ENCODE measurements at places on chromosomes 13 and 19. TPM values are rescaled to one million over a fixed set of nuclear protein-coding genes. Genes with fewer than 3 reads are reported as not detected.

- DNase-seq, result peak; percentile 90
Measured at GRCh38 chr19:53195265-53195903, 2.2 kb upstream of the ZNF665 start.

- no peak for DNase-seq
Measured at GRCh38 chr13:99104396-99104795, 96.3 kb upstream of the UBAC2 start.

- DNase-seq, result no peak
Measured at GRCh38 chr13:50403311-50403710, 388.1 kb downstream of the KCNRG start.

DNA sequence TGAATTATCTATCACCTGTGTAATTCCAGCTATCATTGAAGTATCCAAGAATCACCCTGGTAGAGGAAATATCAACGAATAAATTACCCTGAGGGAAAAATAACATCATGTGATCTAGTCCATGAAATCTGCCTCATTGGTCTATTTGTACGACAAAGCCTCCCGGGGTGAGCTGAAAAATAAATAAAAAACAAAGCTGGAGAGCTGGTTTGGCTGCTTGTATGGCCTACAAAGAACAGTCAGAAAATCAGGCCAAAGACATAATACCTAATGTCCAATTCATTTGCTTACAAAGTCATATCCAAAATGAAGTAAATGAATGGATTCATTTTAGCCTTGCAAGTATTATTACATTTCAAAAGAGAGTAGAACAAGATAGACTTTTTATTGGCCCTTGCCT lies 449.9 kb downstream of the KLF12 start:
- DNase-seq, result no peak

DNA sequence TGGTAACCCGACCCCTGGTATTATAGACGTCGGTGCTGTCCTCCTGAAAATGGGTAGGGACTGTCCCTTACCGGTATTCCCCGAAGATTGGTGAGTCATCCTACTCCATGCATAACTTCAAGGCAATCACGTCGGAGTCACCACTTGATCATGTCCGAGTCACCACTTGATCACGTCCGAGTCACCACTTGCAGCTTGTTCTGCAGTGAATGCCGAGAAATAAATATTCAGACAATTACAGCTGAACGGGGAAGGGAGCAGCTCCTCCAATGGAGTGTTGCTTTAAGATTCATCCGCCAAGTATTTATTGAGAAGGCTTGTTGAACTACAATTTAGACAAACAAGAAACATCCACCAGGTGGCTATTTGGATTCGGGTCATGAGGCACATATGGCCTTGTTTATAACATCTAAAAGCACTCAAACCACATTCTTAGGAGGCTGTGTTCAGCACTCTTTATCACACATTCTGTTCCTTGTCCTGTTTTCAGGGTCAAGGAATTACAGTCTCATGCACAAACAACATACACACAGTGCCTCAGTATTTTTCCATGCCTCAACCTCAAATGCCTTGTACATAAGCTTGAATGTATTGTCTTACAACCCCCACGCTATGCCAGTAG lies 43.1 kb downstream of the ZNF726 start:
- DNase-seq, result no peak

DNA sequence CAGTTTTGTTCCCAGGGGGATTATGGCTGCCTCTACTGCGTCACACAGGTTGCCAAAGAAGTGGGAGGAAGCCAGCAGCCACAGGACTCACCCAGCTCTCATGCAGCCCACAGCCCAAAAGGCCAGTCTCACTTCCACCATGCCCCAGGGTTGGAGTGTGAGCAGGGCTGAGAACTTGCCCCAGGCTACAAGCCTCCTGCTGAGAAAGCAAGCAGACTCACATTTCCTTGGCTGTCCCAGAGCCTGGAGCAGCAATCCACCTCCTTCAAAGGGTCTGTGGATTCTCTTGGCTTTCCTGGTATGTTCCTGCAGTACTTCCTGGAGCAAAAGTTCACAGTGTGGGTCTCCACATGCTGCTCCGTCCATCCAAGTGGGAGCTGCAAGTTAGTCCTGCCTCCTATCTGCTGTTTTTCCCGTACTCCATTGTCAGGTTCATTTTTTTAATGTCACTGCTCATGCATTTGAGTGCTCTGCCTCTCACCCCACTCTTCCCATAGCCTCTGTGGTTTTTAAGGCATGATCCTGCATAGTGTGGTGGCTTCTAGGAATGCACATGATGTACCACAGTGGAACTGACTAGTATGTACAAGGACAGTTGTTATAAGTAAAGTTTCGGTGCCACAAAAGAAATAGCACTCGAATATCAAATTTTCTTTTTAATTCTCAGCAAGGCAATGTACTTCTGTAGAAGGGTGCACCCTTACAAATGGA lies 56.2 kb upstream of the ARHGEF7 start:
- DNase-seq, result no peak

DNA sequence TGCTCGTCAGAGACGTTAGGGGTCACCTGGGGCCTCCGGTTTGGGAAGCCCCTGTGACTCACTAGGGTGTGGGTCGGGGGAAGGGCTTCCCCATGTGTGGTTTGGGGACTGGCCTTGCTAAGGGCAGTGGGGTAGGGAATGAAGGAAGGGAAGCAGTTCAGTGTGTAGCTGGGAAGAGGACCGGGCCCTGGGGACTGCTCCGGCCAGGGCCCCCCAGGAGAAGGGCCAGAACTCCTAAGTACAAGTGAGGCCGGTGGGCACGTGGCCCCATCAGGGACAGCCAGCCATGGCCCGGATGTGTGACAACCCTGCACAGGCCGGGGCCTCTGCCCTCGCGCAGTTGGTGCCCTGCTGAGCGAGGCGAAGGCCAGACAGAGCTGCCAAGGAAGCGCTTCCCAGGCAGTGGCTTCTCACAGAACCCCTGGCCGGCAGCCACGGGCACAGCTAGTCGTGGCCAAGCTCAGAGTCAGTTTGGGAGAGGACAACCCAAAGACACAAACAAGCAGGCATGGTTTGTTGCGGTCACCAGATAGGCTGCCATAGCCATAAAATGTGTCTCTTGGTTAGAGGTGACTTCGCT lies 25.7 kb downstream of the TEX29 start:
- DNase-seq, result no peak

DNA sequence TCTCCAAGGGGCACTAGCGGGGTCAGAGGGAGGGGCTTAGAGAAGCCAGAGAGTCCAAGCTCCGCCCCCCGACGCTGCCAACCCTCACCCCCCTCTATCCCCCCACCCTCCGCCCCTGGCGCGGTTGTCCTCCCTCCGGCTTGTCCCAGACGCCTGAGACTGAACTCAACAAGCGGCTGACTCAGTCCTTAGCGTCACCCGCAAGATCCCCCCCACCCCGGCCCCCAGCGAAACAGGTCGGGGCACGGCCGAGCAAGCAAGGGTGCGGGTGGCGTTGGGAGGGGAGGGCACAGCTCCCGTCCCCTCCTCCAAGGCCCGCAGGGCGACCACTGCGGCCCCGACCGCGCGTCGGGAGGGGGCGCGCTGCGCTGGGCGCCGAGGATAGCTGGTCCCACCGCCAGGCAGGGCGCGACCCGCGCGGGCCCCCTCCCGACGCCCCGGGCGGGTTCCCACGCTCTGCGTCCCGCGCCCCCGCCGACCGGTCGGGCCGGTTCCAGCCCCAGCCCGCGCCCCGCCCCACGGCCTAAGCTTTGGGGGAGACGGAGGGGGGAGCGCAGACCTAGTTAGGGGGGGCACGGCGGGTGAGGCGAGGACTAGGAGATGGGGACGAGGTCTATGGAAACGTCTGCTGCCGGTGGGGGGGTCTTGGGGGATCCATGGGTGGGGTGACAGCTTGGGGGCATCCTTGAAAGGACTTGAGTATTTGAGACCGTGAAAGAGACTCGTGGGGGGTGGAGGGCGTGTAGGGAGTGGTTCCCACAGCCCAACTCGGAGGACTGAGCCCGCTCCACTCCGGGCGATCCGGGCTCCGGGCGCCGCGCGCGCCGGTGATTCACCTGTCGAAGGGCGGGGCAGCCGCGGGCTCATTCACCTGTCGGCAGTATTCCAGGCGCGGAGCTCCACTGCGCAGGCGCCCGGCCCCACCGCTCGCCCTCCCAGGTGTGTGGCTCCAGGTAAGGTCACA lies 5.1 kb downstream of the NOTCH3 start:
- DNase-seq, result peak; percentile 26

GRCh38 chr19:49957262-49957915 lies 3.6 kb downstream of the SIGLEC11 start:
- DNase-seq, result no peak

DNA sequence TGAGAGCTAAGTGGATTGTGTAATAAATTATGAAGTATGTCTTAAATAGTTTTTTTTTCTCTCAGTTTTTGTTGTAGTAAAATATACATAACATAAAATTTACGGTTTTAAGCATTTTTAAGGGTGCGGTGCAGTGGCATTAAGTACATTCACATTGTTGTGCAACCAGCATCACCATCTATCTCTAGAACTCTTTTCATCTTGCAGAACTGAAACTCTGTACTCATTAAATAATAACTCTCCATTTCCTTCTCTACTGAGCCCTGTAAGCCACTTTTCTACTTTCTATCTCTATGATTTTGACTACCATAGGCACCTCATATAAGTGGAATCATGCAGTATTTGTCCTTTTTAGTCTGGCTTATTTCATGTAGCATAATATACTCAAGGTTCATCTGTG lies 87.1 kb downstream of the GJA3 start:
- no peak for DNase-seq

DNA sequence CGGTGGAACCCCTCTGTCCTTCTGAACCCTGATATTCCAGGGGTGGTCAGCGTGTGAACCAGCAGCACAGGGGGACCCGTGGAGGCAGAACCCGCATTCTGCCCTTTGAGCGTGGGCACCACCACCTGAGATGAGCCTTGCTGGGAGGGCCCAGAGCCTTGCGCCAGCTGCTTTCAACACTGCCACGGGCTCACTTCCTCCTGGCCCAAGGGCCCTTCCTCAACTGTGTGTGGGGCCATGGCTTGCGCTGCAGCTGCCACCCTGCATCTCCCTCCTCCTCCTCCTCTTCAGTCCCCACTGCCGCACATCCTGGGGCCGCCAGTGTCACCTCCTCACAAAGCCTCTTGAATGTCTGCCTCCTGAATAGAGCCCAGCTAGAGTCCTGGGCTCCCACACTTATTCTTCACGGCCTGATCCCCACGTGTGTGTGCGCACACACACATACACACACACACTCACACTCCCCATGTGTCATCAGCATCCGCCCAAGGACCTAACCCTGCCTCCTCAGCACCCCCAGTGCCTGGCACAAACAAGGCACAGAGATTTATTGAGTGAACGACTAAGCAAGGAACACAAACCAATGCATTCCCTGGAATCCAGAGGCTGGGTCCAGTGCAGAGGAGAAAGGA lies 26.9 kb upstream of the TMEM160 start:
- no peak for DNase-seq

GRCh38 chr13:48266150-48266549 lies 33.1 kb downstream of the ITM2B start:
- no peak for DNase-seq

DNA sequence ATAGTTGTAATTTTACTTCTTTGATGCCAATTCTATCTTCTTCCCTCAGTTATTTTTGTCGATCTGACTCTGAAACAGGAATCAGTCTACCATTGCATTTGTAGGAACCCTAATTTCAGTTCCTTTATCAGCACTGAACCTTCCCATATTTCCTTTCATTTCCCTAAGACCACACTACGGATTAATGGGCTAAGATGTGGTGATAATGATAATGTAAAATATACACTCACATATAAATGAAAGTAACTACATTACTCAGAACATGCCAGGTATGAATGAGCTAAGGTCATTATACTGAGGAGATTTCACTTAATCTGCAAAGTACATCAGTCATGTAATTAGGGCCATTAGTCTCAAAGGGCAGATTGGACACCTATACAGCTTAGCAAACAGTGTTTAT lies 60.2 kb upstream of the RFC3 start:
- DNase-seq, result no peak

The NKG7 gene
- total RNA-seq, result not detected

The WASF3 gene
- total RNA-seq, result 15.8 TPM

The LIM2 gene
- not detected for total RNA-seq

Measured in dermis microvascular lymphatic vessel endothelial cell (primary cell).